Psoas muscle (tissue), 8 donors: ENCODE measurements at places on chromosomes 7 and 10. TPM values are rescaled to one million over a fixed set of nuclear protein-coding genes. Genes with fewer than 3 reads are reported as not detected.

The FAM131B gene
- total RNA-seq = 1.0 TPM

The RHEB gene
- total RNA-seq = 191 TPM

The ZPBP gene
- total RNA-seq = not detected

The GHRHR gene
- total RNA-seq = not detected

The MMRN2 gene
- 23.2 TPM for total RNA-seq

The FAM24B gene
- total RNA-seq = 0.74 TPM

DNA sequence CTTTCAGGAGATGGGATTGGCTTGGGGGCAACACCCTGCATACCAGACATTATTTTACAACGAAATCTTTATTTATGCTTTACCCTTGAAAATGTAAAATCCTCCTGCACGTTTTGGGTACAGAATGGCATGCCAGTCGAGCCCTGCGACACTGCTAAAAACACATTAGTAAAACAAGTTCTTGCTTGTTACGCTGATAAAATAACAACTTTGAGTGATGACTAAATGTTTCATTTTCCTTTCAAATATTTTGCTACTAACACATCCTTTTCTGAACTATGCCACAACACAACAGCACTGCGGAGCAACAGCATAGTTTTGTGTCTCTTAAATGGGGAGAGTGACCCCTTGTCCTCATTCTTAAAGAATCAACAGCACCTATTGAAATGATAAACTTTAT, 76.0 kb upstream of the SEMA3D start:
- H3K27ac ChIP-seq = no peak overlapping the region
- H3K27me3 ChIP-seq = no peaks in the 10 kb centered on the region
- no peak overlapping the region for H3K4me3 ChIP-seq
- DNase-seq = peak; percentile 28
- H3K36me3 ChIP-seq = no peaks in the 10 kb centered on the region

- no peak overlapping the region for H3K4me3 ChIP-seq
- no peaks in the 10 kb centered on the region for H3K4me1 ChIP-seq
- H3K27ac ChIP-seq = no peak overlapping the region
- peak; percentile 60 for DNase-seq
- no peaks in the 10 kb centered on the region for H3K27me3 ChIP-seq
These were observed 52.4 kb downstream of the NPTX2 start for GRCh38 chr7:98669329-98670000.

- H3K4me3 ChIP-seq = no peak overlapping the region
- no peak for DNase-seq
- H3K4me1 ChIP-seq = no peaks in the 10 kb centered on the region
- H3K27me3 ChIP-seq = no peaks in the 10 kb centered on the region
- H3K36me3 ChIP-seq = no peaks in the 10 kb centered on the region
- no peak overlapping the region for H3K27ac ChIP-seq
These were observed 1061.2 kb downstream of the KCNMA1 start for GRCh38 chr10:76576276-76576962.

DNA sequence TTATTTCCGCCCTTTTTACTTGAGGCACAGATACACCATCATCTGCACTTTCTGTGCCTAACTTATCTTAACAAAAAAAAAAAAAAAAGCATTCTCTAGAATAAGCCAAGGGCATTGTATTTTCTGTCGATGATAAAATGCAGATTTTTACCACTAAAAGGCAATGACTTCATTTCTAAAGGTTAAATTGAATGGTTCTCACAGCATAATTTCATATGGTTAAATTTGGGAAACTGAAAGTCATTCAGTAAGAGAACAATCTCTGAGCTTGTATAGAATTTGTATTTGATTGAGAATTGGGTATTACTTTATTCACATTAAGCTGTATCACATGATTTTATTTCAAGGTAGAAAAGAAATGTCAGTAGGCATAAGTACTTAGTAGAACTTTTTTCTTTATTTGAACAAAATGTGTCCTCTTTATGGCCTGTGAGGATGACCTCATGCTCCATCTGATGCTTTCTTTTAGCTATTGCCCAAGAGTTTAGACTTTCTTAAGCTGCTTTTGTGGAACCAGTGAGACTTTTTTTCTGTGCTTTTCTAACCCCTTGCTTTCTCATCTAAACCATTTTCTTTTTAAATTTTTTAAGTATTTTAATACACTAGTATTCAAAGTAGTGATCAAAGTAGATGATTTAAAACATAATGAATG, 110.3 kb downstream of the LRRC4 start:
- no peaks in the 10 kb centered on the region for H3K36me3 ChIP-seq
- no peak overlapping the region for H3K4me3 ChIP-seq
- H3K27me3 ChIP-seq = no peaks in the 10 kb centered on the region
- no peak overlapping the region for H3K27ac ChIP-seq

DNA sequence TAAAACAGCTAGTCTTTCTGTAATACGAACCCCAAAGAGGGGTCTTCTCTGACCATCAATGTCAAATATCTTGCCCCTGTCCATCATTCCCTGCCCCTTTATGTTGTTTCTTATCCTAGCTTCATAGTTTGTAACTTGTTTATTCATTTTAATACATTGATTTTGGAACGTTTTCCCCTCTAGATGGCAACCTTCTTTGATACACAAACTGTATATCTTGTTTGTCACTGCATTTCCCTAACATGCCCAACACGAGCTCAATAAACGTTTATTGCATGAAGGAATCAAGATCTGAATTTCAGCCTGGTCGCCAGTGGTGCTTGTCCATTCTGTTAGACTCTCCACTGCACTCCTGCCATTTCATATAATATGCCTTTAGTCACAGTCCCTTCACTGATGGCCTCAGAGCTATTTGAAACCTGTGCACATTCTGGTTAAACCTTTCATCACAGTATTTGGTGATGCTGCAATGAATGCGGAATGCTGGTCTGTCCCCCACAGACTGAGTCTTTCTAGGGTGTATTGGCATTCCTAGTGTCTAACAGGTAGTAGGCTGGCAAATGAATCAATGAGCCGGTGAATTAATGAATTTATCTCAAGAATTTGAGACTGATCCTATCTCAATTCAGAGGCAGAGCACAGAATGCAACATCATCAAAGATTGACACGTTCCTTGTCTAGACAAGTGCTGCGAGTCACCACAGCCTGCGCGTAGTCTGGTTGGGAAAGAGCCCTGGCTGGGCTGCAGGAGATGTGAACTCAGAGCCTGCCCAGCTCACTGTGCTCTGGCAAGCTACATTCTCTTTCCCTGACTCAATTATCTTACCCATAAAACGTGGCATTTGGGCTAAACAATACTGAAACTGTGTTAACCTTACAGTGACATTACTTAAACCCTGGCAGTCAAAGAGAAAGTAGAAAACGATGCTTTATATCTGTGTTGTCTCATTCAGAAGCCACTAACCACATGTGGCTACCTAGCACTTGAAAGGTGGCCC, 55.2 kb upstream of the FRMD4A start:
- H3K4me3 ChIP-seq = no peak overlapping the region
- DNase-seq = no peak
- peaks cover 2% of the 10 kb centered on the region for H3K27me3 ChIP-seq
- H3K27ac ChIP-seq = no peak overlapping the region
- H3K4me1 ChIP-seq = no peaks in the 10 kb centered on the region

DNA sequence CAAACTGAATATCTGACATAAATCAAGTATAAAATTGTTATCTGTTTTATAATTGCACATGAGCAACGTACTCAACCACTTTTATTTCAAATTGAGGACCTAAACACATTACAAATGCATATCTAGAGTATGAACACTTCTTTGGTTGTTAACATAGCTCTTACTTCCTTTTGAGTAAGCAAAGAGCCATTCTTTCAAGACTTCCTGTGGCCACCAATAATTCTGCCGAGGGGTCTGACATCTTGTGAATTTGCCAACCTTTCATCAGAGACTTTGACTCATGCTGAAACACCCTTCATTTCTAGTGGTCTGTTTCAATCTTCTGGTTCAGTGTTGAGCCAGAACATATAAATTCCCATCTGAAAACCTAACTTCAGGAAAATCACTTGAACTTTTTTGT, 59.4 kb downstream of the CDK14 start:
- no peak for DNase-seq
- no peak overlapping the region for H3K27ac ChIP-seq
- no peak overlapping the region for H3K4me3 ChIP-seq
- no peaks in the 10 kb centered on the region for H3K27me3 ChIP-seq

- H3K27me3 ChIP-seq = no peaks in the 10 kb centered on the region
- H3K4me1 ChIP-seq = peaks cover 10% of the 10 kb centered on the region
- no peak for DNase-seq
These were observed 54.3 kb downstream of the DLD start for GRCh38 chr7:107945332-107945731.

- no peak overlapping the region for H3K27ac ChIP-seq
- no peaks in the 10 kb centered on the region for H3K27me3 ChIP-seq
These were observed 4.0 kb upstream of the AFAP1L2 start for GRCh38 chr10:114408112-114408967.

DNA sequence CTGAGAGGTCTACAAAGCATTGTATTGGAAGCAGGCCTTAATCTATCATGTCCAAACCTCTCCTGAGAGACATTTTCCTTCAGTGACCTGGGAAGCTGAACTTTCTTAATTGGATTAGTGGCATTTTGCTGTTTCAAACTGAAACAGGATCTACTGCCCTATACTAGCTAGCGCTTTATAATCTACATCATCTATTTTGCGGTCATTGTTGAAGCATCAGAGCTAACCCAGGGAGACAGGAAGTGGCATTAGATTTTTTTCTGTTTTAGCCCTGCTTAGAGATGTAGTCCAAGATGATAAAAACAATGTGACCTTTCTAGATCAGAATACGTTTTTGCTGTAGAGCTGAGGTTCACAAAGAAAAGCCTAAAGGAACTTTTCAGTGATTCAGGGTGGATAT, 147.4 kb upstream of the AGR3 start:
- H3K36me3 ChIP-seq = no peaks in the 10 kb centered on the region
- DNase-seq = no peak
- H3K27ac ChIP-seq = no peak overlapping the region
- H3K4me1 ChIP-seq = no peaks in the 10 kb centered on the region

DNA sequence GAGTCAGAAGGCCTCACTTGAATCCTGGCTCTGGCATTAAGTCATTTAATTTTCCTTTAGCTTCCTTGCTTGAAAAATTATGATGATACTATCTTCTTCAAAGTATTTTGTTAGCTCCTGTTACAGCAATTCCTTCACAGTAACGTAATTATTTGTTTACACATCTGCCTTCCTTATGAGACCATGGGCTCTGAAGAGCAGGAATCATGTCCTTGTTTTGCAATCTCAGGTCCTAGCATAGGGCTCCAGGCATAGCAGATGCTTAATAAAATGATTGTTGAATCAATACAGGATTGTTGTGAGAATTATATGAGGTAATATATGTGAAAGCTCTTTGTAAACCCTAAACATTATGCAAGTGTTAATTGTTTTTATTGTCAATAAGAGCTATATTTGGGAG, 25.5 kb downstream of the KLHDC10 start:
- H3K36me3 ChIP-seq = no peaks in the 10 kb centered on the region
- DNase-seq = no peak
- H3K27ac ChIP-seq = no peak overlapping the region

DNA sequence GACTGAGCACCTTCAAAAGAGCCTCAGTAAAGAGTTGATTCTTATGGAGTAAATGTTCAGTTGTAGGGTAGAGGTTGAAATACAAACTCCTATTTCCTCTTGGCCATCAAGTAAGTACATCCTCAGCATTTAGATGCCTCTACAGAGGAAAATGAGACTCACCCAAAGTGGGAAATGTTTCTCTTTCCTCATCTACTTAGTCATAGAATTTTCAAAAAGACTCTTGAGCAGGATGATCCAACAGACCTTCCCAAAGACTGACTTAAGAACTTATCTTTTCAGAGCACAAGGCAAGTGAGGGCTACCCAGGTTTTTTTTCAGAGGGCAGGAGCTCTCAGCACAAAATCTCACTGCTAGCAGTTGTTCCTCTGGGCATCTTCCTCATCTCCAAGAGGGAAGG, 449.1 kb downstream of the KCNMA1 start:
- H3K27me3 ChIP-seq = peaks cover 2% of the 10 kb centered on the region
- H3K36me3 ChIP-seq = no peaks in the 10 kb centered on the region
- no peak for DNase-seq
- no peak overlapping the region for H3K27ac ChIP-seq
- no peak overlapping the region for H3K4me3 ChIP-seq
- no peaks in the 10 kb centered on the region for H3K4me1 ChIP-seq

DNA sequence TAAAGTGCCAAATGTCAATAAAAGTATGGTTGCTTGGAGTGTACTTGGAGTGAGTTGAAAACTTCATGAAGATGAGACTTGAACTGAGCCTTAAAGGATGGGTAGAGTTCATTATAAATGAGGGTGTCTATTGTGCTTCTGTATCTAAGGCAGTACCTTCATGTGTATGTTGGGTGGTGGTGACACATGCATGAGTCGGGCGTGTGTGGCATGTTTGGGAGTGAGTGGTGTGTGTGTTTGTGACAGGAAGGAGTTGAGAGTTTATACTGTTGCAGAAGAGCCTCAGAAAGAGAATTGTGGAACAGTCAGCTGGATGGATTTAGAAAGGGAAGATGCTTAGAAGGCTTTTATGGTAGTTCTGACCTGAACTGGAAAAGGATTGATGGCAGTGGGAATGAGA, 6.0 kb upstream of the ZRANB1 start:
- no peak for DNase-seq
- H3K4me3 ChIP-seq = no peak overlapping the region
- H3K27me3 ChIP-seq = no peaks in the 10 kb centered on the region
- peaks cover 58% of the 10 kb centered on the region for H3K4me1 ChIP-seq

DNA sequence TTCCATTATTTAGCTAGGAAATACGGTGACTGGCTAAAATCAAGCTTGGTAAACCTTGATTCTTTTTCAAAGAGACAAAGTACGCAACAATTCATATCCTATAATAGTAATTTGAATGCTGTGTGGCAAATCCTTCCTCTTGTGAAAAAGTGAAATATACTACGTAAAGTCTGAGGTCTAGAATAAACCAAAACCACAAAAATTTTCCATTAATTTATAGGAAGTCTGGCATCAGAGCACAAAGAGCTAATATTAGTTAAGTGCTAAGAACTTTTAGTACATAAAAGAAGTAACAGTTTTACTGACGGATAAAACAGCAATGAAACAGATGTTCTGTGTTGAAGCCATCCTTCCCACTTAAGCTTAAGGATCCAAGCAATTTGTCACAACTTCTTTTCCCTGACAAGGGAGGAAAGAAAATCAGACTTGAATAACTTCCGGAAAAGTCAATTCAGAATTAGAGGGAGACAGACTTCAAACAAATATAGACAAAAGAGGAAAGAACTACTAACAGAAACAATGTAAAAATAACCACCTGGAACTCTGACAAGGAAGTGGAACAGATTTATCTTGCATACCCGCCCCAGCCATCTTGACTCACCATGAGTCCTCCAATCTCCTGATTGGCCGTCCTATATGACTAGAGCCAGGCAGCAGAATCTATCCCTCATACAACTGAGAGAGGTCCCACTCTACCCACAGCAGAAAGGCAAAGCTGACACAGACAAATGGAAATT, 34.6 kb downstream of the RHEB start:
- H3K27me3 ChIP-seq = no peaks in the 10 kb centered on the region
- H3K4me3 ChIP-seq = no peak overlapping the region
- peaks cover 42% of the 10 kb centered on the region for H3K4me1 ChIP-seq
- H3K27ac ChIP-seq = peak overlapping the region; percentile 4

- H3K4me1 ChIP-seq = no peaks in the 10 kb centered on the region
- no peak overlapping the region for H3K27ac ChIP-seq
- H3K36me3 ChIP-seq = no peaks in the 10 kb centered on the region
- H3K27me3 ChIP-seq = no peaks in the 10 kb centered on the region
These were observed 204.0 kb downstream of the MAD1L1 start for GRCh38 chr7:2028733-2029132.

- peaks cover 16% of the 10 kb centered on the region for H3K36me3 ChIP-seq
- no peak overlapping the region for H3K27ac ChIP-seq
- H3K4me1 ChIP-seq = peaks cover 25% of the 10 kb centered on the region
- H3K27me3 ChIP-seq = no peaks in the 10 kb centered on the region
These were observed 8.4 kb upstream of the GBX1 start for GRCh38 chr7:151175793-151176311.
